ENCODE measurements at places on chromosomes 1 and 21.
A peak's percentile ranks its signal among the peaks of the same experiment; 100 is the strongest.

GRCh38 chr1:15353839-15354579, 55.7 kb upstream of the EFHD2 start:
- no peak for DNase-seq

DNA sequence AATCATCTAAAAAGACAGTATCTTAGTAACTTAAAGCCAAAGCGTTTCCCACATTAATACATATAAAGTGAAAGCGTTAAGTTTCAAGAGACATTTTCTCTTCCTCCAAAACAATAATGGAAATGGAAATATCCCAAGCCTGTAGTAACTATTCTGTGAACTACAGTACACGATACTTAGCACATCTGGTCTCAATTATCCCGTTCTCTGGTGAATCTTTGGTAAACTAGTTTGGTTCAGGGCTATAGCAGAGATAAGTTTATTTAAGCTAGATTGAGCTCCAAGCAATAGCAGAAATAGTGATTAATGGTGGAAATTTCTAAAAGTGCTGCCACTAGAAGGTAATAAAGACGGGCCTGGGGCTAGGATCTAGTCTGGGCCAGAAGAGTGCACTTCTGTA, 55.2 kb downstream of the PCNX2 start:
- no peak for DNase-seq

DNA sequence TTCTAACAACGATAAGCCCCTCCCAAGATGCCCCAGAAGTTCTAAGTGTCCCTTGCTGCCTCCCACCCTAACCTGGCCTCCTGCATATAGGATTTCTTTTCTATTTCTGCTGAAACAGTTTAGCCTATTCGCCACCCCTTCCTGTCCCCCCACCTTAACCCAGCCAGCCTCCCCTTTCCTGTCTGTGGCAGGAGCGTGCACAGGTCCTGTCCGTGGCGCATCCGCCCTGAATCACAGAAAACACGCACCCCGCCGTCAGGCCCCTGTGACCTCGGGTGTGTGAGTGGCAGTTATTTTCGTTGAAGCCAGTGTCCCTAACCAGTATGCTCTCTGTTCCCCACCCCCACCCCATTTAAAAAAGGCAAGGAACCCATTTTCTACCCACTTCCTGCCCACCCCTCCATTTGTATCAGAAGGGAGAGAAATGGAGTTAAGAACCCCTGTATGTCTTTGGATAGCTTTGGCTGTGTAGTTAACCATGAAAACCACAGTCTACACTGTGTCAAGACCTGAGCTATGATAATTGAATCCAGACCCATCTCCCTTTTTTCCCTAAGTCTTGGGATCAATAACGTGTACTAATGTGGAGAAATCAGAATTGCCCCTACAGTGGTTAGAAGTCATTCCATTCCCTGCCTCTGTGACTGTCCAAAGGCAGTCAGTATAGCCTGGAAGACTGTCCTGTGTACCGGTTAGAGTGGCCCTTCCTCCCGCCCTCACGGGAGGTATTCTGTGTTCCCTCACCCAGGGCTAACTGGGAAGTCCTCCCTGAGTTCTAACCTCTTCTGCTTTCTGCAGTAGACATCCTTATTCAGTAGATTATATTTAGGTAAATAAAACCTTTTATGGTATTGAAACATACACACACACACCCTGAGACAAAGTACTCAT, 1.8 kb downstream of the PLEKHO1 start:
- no peak for DNase-seq

DNA sequence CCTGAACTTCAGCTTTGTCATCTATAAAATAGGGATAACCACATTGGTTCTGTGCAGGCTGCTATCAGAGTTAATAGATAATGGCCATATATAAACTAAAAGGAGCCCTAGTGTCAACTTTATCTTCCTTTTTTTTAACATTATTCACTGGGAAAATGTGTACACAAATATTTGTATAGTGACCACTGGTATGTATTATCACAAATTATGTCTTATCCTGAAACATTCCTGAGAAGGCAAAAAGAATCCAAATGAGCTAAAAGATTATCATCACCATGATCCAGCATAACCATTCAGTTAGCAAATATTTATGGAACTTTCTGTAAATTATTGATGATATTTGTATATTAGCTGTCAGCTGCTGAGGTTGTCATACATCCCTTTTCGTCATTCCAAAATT, 16.6 kb downstream of the ANGPTL3 start:
- DNase-seq, result no peak

DNA sequence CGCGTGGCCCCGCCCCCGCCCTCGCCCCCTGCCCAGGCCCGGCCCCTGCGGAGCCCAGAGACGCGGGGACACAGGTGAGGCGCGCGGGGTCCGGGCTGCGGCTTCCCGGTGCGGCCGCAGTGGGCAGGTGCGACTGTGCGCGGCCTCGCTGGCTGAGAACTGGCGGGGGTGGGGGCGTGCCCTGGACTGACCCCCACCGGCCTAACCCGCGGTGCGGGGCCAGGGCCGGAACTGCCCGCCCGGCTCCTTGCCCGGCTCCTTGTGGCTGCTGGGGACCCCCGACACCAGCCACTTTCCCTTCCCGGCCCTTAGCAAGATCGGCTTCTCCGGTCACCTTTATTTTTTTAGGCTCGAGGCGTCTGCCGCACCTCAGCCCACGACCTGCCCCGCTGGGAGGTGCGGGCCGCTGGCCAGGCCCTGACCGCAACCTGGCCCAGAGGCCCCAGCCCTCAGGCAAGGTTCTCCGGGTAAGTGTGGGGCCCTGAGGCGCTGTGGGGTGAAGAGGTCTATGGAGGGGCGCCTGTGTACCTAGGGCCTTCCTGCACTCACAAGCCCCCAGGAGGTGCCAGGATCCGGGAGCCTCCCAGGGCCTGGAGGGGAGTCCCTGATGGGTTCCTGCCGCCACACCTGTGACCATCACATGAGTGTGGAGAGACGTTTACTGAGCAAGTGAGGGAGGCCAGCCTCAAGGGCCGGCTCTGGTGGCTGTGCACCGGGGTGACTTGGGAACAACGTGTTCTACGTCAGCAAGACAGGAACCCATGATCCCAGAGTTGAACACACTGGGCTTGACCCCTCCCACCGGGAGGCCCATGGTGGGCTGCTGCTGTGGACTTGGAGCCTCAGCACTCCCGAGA, at the start of gene SMIM1:
Gene SMIM1 (plus strand): TSS at position 35 of the 857 bp plus-strand sequence. CDS start 2,625 bp downstream, outside the sequence.
- no peak for DNase-seq

- DNase-seq, result no peak
Observed at GRCh38 chr1:223201967-223202366, 58.9 kb upstream of the TLR5 start.

- DNase-seq, result no peak
Observed at GRCh38 chr1:77399250-77400086, 117.6 kb downstream of the AK5 start.

GRCh38 chr1:173714759-173715537, at the start of gene KLHL20:
KLHL20 (plus strand) TSS chr1:173714981; CDS start chr1:173716044, 1,063 bp downstream.
- peak; percentile 82 for DNase-seq

GRCh38 chr1:4019147-4019521, 119.1 kb upstream of the C1orf174 start:
- no peak for DNase-seq

- no peak for DNase-seq
Observed at GRCh38 chr1:44235808-44236207, 22.5 kb downstream of the DMAP1 start.

DNA sequence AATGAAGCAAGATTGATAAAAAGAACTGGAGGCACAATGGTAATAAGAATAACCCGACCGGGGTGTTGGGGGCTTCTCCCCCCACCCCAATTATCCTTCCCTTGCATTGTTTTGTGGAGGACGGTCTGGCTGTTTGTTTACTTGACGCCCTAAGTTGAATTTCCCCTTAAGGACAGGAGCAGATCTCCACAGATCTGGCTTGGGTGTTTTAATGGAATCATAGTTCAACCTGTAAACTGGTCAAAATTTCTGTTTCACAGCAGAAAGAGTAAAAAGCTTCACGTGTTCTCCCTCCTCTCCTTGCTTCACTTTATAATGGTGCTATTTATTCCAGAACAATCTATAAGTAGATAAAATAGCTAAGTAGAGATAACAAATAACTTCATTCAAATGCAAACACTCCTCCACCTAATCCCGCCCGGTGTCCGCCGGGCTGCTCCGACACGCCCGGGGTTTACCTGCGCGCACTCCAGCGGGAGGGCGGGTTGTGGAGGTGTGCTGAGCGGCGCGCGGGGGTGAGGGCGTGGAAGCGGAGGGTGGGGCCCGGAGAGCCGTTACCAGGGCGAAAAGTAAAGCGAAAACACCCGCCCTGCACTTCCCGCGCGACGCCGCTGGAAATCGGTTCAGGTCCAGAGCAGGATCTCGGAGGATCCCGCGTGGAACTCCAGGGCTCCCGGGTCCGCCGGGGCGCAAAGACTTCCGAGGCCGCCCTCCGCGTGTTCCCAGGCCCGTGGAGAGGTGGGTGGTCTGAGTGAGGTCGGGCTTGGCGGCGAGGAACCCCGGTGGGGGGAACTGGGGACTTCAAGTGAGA, 2.0 kb upstream of the ATF3 start:
- no peak for DNase-seq

DNA sequence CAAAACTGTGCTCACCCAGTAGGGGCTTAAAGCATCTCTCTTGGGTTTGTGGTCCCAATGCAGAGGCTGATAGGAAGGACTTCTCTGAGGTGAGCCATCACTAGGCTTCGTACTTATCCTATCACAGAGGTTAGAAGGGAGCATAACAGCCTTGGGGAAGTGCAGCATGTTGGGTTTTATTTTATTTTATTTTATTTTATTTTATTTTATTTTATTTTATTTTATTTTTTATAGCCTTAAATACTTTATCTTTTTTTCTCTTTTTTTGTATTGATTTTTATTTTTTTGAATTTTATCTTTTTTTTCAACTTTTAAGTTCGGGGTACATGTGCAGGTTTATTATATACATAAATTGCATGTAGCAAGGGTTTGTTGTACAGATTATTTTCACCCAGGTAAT, 48.9 kb upstream of the LPGAT1 start:
- DNase-seq, result no peak

GRCh38 chr1:195960580-195960979, 647.7 kb downstream of the KCNT2 start:
- DNase-seq, result no peak

- DNase-seq, result no peak
Observed at GRCh38 chr1:58476179-58476578, 70.3 kb downstream of the OMA1 start.

DNA sequence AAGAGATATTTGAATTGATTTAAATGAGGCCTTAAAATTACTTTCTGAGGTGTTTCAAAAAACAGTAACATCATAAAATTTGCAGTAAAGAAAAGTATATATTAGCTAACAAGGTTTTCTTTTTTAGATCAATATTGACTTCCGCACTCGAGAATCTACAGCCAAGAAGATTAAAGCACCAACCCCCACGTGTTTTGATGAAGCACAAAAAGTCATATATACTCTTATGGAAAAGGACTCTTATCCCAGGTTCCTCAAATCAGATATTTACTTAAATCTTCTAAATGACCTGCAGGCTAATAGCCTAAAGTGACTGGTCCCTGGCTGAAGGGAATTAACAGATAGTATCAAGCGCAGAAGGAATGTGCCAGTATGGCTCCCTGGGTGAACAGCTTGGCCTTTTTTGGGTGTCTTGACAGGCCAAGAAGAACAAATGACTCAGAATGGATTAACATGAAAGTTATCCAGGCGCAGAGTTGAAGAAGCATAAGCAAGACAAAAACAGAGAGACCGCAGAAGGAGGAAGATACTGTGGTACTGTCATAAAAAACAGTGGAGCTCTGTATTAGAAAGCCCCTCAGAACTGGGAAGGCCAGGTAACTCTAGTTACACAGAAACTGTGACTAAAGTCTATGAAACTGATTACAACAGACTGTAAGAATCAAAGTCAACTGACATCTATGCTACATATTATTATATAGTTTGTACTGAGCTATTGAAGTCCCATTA, 3.6 kb downstream of the RGS1 start:
- no peak for DNase-seq

- DNase-seq, result no peak
Observed at GRCh38 chr1:203512517-203512847, 18.5 kb downstream of the OPTC start.

DNA sequence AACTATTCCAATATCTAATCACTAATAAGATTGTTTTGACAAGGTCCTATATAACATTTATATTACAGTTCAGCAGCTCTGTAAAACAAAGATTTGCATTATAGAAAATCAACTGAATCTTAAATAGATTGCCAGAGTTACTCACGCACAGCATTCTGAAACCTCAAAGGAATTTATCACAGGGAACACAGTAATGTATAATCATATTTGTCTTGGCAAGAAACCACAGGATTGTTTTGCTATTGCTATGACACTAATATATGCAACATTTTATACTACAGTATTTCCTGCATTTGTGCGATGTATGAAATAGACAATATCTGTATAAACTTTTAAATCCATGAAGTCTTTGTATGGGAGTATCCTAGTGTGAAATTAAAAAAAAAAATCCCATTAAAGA, 101.4 kb downstream of the PLPPR5 start:
- DNase-seq, result peak; percentile 59

DNA sequence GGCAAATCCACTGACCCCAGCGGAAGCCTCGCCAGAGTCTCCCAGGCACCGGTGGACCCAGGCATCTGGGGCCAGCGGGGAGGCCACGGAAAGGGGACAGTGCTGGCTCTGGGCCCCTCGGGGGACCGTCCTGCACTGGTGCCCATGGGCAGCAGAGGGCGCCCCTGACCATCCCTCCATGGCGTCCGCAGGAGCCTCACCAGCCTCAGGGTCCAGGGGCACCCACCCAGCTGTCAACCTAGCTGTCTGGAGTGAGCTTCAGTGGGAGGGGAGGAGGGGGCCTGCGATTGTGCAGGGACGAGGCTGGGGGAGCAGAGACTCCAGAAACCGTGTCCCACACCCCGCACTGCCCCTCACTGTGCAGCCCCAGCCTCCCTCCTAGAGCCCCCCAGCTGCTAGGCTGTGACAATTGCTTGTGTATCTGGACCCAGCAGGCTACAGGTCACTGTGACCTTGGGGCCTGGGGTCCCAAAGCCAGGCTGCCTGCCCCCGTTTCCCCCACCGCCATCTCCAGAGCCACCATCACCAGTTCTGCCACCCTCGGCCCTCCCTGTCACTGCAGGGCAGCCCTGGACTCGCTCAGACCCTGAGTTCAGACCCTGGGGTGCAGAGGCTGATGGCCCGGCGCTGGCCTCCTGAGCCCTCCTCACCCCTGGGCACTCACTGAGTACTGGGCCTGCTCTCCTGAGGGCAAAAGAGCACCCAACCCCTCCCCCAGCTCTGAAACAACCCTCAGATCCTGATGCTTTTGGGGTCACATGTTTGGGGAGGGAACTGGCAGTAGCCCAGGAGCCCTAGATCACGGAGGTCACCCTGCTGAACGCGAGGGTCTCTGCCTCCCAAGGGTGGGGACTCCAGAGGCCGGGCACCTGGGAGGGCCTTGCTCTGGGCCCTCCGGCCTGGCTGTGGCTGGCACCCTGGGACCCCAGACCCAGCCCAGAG, 10.6 kb upstream of the COL6A1 start:
- no peak for DNase-seq

DNA sequence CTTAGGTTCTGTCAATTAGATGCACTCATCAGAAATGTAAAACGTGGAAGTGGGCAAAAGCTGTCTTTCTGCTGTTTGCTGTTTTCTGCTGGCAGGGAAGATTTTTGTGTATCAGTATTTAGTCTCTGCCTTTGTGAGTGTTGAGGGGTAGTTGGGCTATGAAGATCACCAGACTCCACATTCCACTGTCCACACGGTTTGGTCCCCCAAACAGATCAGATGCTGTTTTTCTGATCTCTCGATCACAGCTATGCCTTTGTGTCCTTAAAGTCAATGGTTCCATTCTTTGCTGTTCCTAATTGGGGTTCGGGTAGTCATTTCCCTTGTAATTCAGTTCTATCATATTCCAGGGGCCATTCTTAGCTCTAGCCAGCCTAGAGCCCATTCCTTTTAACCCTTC, 27.0 kb upstream of the NPL start:
- no peak for DNase-seq
